ENCODE measurements at places on chromosomes 13 and 19.

- no peak for DNase-seq
Observed at GRCh38 chr13:21079221-21079620, 17.8 kb upstream of the LATS2 start.

DNA sequence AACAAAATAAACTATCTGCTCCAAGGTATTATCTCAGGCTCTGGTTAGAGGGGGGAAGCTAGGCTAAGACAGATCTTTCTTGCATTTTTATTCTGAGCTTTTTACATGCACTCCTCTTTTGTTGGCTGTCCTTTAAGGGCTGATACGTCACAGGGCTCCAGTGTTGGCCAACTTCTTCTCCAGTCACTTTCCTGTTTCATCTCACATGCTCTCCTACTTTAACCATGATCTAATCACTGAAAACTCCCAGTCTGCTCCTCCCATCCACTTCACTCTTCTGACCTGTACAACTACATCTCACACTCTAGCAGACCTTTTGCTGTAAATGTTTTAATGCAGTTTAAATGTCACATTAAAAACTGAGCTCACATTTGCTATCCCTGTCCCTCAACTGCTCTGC, 510.0 kb upstream of the KLF12 start:
- DNase-seq: no peak

DNA sequence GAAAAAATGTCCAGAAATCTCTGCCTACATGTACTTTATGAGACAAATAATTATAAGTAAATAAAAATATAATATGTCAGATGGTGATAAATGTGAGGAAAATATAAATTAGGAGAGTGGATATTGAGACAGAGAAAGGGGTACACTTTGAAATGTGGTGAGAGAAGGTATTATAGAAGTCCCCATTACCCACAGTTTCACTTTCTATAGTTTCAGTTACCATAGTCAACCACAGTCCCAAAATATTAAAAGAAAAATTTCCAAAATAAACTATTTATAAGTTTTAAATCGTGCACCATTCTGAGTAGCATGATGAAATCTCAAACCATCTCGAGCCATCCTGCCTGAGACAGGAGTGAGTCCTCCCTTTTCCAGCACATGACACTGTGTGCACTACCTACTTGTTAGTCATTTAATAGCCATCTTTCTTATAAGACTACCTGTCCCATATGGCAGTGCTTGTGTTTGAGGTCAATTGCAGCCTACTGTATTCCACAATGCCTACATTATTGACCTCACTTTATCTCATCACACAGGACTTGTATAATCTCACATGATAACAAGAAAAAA, 653.7 kb downstream of the DACH1 start:
- no peak for DNase-seq

- DNase-seq: no peak
Observed at GRCh38 chr13:111210544-111211469, 95.7 kb downstream of the ARHGEF7 start.

Data from B cell (primary cell).